ENCODE measurements at places on chromosomes 16 and 17.

DNA sequence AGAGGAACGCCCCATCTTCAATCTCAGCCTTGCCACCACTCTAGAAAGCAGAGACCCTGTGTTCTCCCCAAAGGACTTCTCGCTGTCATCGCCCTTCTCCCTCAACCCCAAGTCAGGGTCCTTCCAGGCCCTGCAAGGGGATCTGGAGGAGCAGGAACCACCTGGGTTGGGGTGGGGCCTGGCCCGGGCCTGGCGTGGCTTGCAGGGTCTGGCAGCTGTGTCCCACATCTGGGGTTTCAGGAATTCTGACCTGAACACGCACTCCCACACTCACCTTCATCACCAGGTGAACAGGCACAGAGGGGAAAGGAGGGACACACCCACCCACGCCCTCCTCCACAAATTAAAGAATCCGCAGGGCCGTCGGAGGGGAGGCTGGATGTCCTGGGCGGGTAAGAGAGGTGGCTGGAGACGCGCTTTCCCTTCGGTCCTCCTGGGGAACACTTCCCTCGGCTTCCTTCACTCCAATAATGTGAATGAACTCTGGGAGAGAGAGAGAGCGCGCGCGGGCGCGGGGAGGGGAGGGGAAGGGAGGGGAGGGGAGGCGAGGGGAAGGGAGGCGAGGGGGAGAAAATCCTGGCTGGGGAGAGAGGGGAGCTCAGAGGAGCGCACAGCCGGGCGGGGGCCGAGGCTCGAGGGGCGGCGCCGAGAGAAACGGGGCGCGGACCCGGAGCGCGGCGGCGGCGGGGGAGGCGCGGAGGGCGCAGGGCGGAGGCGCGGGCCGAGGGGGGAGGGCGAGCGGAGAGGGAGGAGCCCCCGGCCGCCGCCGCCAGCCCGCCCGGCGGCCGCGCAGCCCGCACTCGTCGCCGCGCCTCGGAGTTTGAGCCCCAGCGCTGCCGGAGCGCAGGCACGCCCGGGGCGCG, at the start of gene CACNG4:
CACNG4 (plus strand) TSS at position 799 of the 863 bp plus-strand sequence. CDS start 205 bp downstream, outside the sequence.
- no peak for DNase-seq

DNA sequence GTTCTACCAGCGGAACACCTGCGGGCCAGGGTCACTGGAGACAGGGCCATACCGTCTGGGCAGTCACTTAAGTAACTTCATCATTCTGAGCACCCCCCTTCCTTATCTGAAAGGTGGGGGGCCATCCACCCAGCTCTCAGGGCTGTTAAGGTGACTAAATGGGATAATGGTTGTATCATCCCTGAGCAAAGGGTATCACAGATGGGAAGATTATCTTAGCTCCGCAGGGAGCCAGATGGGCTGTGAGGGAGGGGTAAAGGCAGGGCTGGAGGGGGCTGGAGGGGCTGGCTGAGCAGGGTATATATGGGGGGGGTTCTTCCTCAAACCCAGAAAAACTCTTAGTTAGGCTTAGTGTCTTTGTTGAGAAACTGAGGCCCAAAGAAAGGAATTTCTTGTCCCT, 2.9 kb upstream of the CACNA1G start:
- DNase-seq = no peak

DNA sequence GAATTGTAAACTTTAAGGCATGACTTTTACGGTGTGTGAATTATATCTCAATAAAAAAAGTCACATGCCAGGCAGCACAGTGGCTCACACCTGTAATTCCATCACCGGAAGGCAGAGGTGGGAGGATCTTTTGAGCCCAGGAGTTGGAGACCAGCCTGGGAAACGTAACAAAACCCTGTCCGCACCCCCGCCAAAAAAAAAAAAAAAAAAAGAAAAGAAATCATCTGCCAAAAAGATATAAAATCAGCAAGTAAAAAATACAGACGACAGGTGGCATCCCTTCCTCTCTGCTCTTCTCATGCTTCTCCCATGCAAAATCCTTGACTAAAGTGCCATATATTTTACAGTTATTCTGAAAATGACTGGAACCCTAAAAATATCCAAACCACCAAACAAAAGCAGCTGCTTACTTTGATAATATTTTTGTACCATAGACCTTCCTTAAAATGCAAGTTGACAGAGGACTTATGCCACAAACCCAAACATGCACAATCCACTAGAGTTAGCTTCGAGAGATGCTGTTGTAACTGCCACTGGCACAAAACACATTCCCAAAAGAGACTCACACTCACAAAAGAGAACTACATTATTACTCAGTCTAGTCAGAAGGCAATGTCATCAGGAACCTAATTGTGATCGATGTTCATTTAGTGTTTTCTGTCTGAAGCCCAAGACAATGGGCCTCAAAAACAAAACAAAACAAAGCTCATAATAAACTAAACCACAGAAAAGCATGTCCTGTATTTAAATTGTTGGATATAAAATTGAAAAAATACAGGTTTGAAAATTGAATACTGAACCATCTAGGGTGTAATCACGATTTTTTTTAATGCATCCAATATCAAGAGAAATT, 2.4 kb downstream of the CRLF3 start:
- no peak for DNase-seq

- DNase-seq = no peak
Measured at GRCh38 chr16:88077328-88078108, 126.3 kb downstream of the BANP start.

- DNase-seq = no peak
Measured at GRCh38 chr17:32302860-32303649, 37.4 kb downstream of the RHBDL3 start.

All from fibroblast of pulmonary artery (primary cell).